ENCODE measurements at places on chromosomes 7 and 10.

- no peak for DNase-seq
Observed at GRCh38 chr10:49009199-49009979, 69.7 kb upstream of the LRRC18 start.

- no peak for DNase-seq
Observed at GRCh38 chr7:41889472-41889871, 186.6 kb upstream of the INHBA start.

GRCh38 chr10:22527520-22527919, 182.2 kb downstream of the SPAG6 start:
- DNase-seq: no peak

DNA sequence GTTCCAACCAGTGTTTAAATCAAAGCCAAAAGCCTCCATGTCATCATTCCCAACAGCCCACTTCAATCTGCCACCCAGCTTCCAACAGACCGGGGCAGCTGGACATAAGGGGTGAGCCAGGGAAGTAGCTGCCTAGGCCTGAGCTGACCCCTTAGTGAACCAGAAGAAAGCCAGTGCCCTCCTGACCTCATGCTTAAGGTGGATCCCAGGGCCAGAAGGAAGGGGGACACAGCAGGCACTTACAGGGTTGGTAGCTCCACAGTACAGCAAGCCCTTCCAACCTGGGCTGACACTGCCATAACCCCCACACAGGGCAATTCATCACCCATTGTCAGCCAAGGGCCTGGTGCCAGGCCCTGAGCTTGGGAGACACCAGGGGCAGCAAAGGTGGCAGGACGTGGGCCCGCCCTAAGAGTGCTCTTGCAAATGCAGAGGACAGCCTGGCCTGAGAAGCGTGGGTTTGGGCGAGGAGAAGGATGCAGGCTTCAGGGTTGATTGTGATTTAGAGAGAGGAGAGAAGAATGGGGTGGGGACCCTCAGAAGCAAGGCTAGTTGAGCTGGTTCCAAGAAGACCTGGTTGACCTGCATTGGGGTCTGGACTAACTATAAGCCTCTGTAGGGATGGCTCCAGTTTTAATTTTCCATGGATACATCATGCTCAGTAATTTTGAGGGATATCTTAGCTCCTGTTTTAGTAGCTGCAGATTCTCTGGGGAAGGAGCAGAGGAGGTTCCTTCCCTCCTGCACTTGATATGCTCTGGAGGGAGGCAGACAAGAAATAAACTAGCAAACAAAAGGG, 3.1 kb upstream of the CYP26A1 start:
- DNase-seq: no peak

DNA sequence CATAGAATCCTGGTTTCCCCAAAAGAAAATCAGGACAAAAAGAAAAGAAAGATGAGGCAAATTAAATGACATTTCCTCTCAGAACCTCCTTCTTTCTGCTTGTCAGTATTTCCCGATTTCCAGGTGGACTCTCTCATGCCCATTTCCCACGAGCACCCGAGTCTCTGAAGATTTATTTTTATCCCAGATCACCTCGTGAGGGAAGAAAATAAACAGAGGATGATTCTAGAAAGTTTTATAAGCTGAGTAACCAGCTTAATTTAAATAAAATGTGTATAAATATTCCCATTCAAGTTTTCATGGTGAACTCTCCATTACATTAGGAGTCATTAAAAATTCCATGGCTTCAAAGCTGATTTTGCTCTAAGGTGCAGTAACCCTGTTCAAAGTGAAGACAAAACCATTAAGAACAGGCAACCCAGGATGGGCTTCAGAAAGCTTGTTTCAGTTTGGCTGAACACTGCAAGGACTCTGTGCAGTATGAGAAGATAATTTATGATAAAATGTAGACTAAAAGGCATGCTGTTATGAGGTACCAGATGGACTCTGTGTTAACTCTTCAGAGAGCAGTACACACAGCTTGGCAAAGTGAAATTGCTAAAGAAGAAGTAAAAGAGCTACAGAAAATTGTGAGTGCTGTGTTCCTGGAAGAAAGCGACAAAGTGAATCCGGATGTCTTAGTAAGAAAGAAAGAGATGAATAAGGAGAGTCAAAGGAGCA, 521.3 kb upstream of the LRRN3 start:
- DNase-seq: no peak

DNA sequence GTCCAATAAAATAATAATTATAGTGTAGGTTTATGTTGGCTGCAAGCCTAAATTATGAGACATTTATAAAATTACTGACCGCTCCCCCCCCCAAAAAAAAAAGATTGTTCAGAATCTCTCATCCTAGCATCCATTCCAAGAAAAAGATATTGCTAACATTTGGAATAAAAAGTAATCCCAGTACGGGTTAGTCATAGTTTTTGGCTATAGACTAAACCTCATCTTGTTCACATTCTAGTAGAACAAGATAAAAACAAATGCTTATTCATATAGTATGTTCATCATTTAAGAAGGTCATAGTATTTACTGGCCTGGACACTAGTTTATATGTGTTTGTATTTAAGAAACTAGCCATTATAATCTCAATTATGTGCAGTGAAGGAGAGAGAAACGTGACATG, 44.0 kb downstream of the ADK start:
- no peak for DNase-seq

DNA sequence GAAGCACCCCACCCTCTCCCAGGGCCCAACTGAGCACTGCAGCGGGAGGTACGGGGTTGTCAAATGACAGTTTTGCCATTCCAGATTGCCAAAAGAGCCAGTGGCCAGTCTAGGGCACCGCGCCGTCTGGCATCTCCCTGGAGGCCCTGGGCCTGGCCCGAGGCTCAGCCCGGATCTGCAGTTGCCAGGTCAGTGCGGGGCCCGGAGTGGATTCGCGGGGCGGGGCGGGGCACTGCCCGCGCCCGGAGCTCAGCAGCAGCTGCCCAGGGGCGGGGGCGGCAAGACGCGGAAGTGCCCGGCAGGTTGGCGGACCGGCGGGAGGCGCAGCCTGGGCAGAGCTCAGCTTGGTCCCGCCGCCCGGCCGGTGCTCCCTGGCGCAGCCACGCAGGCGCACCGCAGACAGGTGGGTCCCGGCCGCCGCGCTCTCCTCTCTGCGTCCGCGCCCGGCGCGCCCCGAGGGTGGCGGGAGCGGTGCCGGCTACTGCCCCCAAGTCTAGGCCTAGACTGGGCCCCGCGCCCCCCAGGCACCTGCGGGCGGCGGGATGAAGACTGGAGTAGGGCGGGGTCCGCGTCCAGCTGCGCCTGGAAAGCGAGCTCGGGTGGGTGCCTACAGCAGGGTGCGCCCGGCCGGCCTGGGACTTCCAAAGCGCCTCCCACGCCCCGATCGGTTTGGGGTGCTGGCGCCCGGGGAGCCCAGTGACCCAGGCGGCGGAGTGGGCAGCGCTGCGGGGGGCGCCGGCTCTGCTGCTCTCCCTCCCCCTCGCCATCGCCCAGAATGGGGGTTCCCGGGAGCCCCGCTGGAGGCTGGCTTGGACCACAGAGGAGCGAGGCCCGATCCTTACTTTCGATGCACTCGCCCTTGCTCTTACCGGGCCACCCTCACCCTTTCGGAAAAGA, at the start of gene IRF5:
Gene IRF5, plus strand, starts transcription at position 281 of the 897 bp plus-strand sequence. CDS start 4,155 bp downstream, outside the sequence.
- DNase-seq: no peak

DNA sequence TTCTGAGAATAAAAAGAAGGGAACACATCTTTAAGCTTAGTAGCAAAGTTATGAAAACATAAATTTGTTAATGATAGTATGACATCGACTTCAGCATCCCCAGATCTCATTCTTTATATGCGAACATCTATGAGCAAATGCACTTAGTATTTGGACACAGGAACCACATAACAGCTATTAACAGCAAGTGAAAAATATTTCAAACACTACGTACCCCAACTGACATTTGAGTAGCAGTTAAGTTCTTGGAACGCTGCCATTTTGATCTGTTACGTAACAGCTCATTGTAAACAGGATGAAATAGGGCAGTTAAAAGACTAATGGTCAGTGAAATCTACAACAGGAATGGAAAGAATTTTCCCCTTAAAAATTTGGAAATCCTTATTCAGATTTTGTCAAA, 428.9 kb downstream of the TNS3 start:
- no peak for DNase-seq

DNA sequence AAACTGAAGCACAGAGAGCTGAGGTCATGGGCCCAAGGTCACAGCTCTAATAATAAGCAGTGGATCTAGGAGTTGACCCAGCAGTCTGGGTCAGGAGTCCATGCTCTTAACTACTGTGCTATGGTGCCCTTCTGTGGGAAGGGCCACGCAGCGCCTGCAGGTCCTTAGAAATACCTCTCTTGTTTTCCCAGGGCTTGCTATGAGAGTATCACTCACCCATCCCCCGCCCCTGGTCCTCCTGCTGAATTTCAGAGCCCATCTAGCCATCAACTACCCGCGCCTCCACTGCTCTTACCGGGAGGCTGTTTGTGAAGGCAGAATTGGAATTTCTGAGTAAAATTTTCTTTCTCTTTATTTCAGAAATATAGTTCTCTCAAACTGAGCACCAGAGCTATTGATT, 27.3 kb upstream of the CRHR2 start:
- no peak for DNase-seq

DNA sequence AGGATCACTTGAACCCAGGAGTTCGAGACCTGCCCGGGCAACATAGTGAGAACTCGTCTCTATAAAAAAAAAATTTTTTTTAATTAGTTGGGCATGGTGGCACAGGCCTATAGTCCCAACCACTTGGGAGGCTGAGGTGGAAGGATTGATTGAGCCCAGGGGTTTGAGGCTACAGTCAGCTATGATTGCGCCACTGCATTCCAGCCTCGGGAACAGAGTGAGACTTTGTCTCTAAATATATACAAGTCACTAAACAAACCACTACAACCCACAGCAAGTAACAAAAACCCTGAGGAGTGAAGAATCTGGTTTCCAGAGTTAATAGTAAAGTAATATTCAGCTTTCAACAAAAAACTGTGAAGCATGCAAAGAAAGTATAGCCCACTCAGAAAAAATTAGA, 32.7 kb upstream of the HHEX start:
- no peak for DNase-seq

- no peak for DNase-seq
Observed at GRCh38 chr10:65802391-65802790, 1123.4 kb upstream of the LRRTM3 start.

- DNase-seq: peak; percentile 74
Observed at GRCh38 chr10:128047351-128047750, 78.9 kb downstream of the MKI67 start.

GRCh38 chr10:25698638-25699037, 235.4 kb upstream of the MYO3A start:
- DNase-seq: no peak

- DNase-seq: no peak
Observed at GRCh38 chr7:2524808-2525657, 5.5 kb downstream of the LFNG start.

GRCh38 chr10:31875608-31876007, 53.0 kb downstream of the ARHGAP12 start:
- DNase-seq: no peak

GRCh38 chr7:112790586-112791003, 402 bp upstream of the TMEM168 start:
- DNase-seq: no peak

DNA sequence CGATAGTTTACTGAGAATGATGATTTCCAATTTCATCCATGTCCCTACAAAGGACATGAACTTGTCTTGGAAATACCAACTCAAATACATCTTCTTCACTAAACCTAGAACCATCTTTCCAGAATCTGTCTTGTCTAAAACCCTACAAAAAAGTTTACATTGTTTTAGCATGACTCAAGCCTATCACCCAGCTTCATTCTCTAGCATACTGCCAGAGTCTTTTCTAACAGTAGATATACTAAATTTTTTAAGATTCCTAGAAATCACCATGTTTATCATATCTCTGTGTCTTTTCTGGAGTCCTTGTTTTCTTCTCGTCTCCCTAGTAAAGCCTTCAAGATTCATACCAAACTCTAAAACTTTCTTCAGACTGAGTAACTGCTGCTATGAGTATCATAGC, 129.7 kb downstream of the SEMA3E start:
- DNase-seq: no peak

- no peak for DNase-seq
Observed at GRCh38 chr10:1392127-1392526, 335.9 kb downstream of the WDR37 start.

- no peak for DNase-seq
Observed at GRCh38 chr7:127959770-127960169, 71.5 kb downstream of the LRRC4 start.

DNA sequence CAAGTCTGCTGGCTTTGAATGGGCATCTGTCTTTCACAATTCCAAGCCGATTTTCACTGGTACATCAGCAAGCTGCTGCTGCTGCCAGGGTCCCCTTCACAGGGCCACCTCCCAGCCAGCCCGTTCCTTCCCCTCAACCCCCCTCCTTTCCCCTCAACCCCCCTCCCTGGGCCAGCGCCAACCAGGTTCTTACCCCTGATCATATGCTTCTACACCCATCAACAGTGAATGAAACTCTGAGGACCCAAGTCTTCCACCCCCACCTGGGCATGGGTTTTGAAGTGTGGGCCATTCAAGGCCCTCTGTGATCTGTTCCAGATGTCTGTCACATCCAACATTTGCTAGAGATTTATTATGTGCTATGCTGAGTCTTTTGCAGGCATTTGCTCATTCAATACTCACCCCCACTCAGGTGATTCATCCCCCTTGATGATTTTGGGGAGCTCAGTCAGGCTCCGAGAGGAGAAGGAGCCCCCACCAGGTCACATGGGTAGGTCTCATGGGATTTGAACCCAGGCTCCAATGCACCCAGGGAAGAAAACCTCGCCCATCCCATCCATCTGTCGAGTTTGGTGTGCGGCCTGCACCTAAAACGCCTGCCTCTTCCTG, 52.7 kb upstream of the FOXK1 start:
- DNase-seq: no peak

- no peak for DNase-seq
Observed at GRCh38 chr7:85719981-85720953, 533.4 kb upstream of the SEMA3D start.

- no peak for DNase-seq
Observed at GRCh38 chr10:33412241-33412640, 77.8 kb upstream of the NRP1 start.

- no peak for DNase-seq
Observed at GRCh38 chr10:98378722-98379121, 36.3 kb downstream of the PYROXD2 start.

- DNase-seq: no peak
Observed at GRCh38 chr7:43201912-43202311, 89.5 kb downstream of the HECW1 start.

All from effector memory CD4-positive, alpha-beta T cell (primary cell).